ENCODE measurements at places on chromosomes 4 and X. TPM values are rescaled to one million over a fixed set of nuclear protein-coding genes. Genes with fewer than 3 reads are reported as not detected.

GRCh38 chr4:89196745-89197144 is 85.4 kb downstream of the TIGD2 start:
- no peak overlapping the region for H3K4me3 ChIP-seq
- H3K27me3 ChIP-seq: no peaks in the 10 kb centered on the region
- H3K36me3 ChIP-seq: no peaks in the 10 kb centered on the region
- DNase-seq: no peak

DNA sequence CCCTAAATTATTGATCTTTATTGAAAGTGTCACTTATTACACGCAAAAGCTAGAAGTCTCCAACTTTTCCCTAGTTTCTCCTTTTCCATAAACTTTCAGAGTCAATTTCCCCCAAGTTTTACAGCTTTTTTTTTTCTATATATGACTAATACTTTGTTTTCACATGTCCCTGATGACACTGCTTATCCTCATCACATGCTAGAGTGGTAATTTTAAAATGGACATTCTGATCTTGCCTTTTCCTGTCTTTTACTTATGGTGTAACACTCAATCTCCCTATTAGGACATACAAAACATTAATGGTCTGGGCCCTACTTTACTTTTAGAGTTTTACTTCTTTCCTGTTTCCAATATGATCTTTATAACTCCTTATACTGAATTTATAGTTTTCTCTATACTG is 112.6 kb downstream of the ANK2 start:
- H3K4me3 ChIP-seq: no peak overlapping the region
- peaks cover 16% of the 10 kb centered on the region for H3K4me1 ChIP-seq
- no peaks in the 10 kb centered on the region for H3K27me3 ChIP-seq
- no peaks in the 10 kb centered on the region for H3K36me3 ChIP-seq
- H3K27ac ChIP-seq: peak overlapping the region; percentile 58
- no peak for DNase-seq

GRCh38 chrX:12548746-12549145 is 242.5 kb upstream of the PRPS2 start:
- no peak for DNase-seq
- H3K27me3 ChIP-seq: no peaks in the 10 kb centered on the region
- no peaks in the 10 kb centered on the region for H3K36me3 ChIP-seq
- H3K4me3 ChIP-seq: no peak overlapping the region

GRCh38 chr4:20870436-20870835 is 170.2 kb downstream of the PACRGL start:
- no peaks in the 10 kb centered on the region for H3K4me1 ChIP-seq
- no peak for DNase-seq
- no peaks in the 10 kb centered on the region for H3K36me3 ChIP-seq
- no peak overlapping the region for H3K27ac ChIP-seq
- no peaks in the 10 kb centered on the region for H3K27me3 ChIP-seq

DNA sequence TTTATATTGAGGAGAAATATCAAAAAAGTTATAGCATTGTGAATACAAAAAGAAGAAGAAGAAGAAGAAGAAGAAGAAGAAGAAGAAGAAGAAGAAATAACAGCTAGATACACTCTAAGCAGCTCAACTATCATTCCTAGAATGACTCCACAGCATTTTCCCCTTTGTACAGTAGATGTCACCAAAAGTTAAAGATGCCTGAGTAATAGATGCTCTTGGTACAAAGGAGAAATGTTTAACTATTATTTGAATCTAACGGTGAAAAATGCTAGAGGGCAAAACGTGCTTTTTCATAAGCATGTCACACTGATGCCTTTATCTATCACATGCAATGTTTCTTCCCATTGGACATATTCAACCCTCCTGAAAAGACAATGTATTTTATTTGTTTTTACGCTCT is 178.4 kb upstream of the GPRIN3 start:
- no peaks in the 10 kb centered on the region for H3K4me1 ChIP-seq
- H3K27ac ChIP-seq: no peak overlapping the region
- H3K4me3 ChIP-seq: no peak overlapping the region
- no peaks in the 10 kb centered on the region for H3K27me3 ChIP-seq
- DNase-seq: no peak
- H3K36me3 ChIP-seq: no peaks in the 10 kb centered on the region

GRCh38 chr4:182829196-182829595 is 88.0 kb downstream of the DCTD start:
- no peak overlapping the region for H3K27ac ChIP-seq
- H3K4me3 ChIP-seq: no peak overlapping the region
- H3K36me3 ChIP-seq: no peaks in the 10 kb centered on the region
- no peaks in the 10 kb centered on the region for H3K4me1 ChIP-seq
- no peaks in the 10 kb centered on the region for H3K27me3 ChIP-seq
- no peak for DNase-seq

GRCh38 chr4:19187096-19187495 is 1064.6 kb upstream of the SLIT2 start:
- H3K4me3 ChIP-seq: no peak overlapping the region
- no peaks in the 10 kb centered on the region for H3K27me3 ChIP-seq
- H3K4me1 ChIP-seq: no peaks in the 10 kb centered on the region
- DNase-seq: no peak
- H3K36me3 ChIP-seq: no peaks in the 10 kb centered on the region
- no peak overlapping the region for H3K27ac ChIP-seq

DNA sequence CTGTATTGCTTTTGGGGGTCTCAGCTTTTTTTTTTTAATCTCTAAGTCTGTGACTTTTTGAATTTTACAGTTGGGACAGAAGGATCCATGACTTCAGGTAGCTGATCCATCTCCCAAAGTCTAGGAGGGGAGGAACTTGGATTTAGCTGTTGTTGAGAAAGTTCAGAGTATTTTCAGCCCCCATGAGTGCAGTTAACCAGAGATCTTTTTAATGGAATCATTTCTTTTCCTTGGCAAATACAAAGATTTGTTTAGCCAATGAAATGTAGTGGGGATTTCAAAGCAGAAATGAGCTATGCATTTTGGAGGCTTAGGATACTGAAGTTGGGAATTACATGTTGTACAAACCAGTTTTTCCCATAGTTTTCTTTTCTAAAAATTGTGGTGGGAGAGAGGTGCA is 18.1 kb downstream of the FNIP2 start:
- no peak overlapping the region for H3K4me3 ChIP-seq
- peak overlapping the region; percentile 70 for H3K27ac ChIP-seq
- no peaks in the 10 kb centered on the region for H3K36me3 ChIP-seq
- no peaks in the 10 kb centered on the region for H3K27me3 ChIP-seq
- peaks cover 64% of the 10 kb centered on the region for H3K4me1 ChIP-seq
- no peak for DNase-seq

Gene ERAS
- not detected for total RNA-seq

Gene MAGEA2B
- not detected for total RNA-seq

GRCh38 chr4:104752337-104752736 is 257.6 kb upstream of the CXXC4 start:
- no peaks in the 10 kb centered on the region for H3K27me3 ChIP-seq
- DNase-seq: no peak
- H3K4me1 ChIP-seq: no peaks in the 10 kb centered on the region
- H3K36me3 ChIP-seq: no peaks in the 10 kb centered on the region
- no peak overlapping the region for H3K4me3 ChIP-seq

DNA sequence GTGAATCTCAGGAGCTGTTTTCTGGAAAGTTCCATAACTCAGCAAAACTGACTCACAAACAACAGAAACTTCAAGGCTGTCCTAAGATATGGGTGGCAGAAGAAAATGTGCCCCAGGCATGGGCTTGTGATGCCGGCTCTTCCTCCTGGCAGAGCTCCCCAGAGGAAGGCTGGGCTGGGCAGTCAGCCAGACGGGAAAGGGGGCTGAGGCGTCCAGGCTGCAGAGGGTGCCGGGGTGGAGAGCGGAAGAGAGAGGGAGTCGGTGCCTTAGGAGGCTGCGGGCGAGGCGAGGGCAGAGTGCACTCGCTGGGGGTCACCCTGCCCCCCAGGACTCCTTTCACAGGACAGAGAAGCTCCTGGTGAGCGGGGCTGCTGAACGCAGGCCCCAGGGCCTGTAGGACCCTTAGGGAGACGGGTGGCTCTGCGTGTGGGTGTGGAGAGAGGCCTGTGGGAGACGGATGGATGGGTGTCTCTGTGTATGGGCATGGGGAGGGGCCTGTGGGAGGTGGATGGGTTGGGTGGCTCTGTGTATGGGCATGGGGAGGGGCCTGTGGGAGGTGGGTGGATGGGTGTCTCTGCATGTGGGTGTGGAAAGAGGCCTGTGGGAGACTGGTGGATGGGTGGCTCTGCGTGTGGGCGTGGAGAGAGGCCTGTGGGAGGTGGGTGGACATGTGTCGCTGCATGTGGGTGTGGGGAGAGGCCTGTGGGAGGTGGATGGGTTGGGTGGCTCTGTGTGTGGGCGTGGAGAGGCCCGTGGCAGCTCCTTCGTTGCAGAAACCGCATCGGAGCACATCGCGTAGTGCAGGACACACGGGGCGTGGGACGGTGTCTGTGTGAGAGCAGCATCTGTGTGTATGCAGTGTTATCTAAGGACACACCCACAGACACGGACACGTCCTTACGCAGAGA is 15.9 kb downstream of the PCGF3 start:
- no peak overlapping the region for H3K4me3 ChIP-seq
- H3K4me1 ChIP-seq: no peaks in the 10 kb centered on the region
- DNase-seq: no peak
- no peaks in the 10 kb centered on the region for H3K27me3 ChIP-seq
- no peak overlapping the region for H3K27ac ChIP-seq

DNA sequence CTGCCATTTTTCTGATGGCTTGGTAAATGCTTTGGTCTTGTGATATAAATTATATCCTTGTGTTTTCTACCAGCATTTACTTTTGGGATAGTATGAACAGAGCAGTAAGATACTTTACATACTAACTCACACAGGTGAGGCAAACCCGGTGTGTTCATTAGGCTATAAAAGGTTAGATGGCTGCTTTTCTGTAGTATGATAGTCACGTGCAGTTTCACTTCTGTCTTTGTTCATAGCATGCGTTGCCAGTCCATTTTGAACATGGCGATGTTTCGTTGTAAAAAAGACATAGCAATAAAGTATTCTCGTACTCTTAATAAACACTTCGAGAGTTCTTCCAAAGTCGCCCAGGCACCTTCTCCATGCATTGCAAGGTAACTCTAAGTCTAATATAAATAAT is 88.4 kb downstream of the KLHL8 start:
- H3K27me3 ChIP-seq: no peaks in the 10 kb centered on the region
- no peak overlapping the region for H3K4me3 ChIP-seq
- H3K4me1 ChIP-seq: peaks cover 9% of the 10 kb centered on the region
- H3K36me3 ChIP-seq: peaks cover 8% of the 10 kb centered on the region
- DNase-seq: no peak

Gene SPANXB1
- total RNA-seq: not detected

GRCh38 chr4:17064959-17065358 is 166.5 kb upstream of the LDB2 start:
- H3K4me3 ChIP-seq: no peak overlapping the region
- H3K4me1 ChIP-seq: no peaks in the 10 kb centered on the region
- H3K27me3 ChIP-seq: no peaks in the 10 kb centered on the region
- H3K36me3 ChIP-seq: no peaks in the 10 kb centered on the region
- no peak for DNase-seq

Gene EGFL6
- total RNA-seq: 0.09 TPM

DNA sequence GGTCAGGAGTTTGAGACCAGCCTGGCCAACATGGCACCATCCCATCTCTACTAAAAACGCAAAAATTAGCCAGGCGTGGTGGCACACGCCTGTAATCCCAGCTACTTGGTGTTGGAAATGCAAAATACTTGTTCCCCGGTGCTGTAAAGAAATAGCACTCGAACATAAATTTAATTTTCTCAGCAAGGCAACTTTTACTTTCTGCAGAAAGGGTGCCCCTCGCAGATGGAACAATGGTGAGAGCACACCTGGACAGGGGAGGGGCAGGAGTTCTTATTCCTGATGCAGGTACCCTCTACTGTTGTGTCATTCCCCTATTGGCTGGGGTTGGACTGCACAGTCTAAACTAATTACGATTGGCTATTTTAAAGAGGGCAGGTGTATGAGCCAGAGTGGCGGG is 139.7 kb downstream of the FHIP1A start:
- no peak for DNase-seq
- H3K36me3 ChIP-seq: no peaks in the 10 kb centered on the region
- H3K27ac ChIP-seq: no peak overlapping the region
- H3K4me3 ChIP-seq: no peak overlapping the region

DNA sequence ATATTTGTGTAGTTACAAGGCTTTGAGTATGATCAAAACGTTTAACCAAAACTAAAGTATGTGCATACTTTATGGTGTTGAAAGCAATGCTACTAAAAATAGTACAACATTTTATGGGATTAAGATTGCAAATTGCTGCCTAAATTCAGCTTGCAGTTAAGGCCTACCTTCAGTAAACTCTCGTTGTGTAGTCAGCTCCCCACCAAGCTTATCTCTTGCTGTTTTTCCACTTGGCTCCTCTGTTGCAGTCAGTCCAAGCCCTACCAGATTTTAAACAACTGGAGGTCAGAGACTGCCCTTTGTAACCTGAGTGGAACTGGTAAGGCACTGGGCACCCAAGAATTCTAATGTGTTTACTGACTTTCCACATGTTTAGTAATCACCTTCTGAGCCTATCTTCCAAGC is 25.7 kb downstream of the AFF1 start:
- no peak overlapping the region for H3K27ac ChIP-seq
- H3K27me3 ChIP-seq: no peaks in the 10 kb centered on the region
- H3K4me1 ChIP-seq: peaks cover 30% of the 10 kb centered on the region
- H3K4me3 ChIP-seq: no peak overlapping the region
- H3K36me3 ChIP-seq: no peaks in the 10 kb centered on the region
- no peak for DNase-seq

DNA sequence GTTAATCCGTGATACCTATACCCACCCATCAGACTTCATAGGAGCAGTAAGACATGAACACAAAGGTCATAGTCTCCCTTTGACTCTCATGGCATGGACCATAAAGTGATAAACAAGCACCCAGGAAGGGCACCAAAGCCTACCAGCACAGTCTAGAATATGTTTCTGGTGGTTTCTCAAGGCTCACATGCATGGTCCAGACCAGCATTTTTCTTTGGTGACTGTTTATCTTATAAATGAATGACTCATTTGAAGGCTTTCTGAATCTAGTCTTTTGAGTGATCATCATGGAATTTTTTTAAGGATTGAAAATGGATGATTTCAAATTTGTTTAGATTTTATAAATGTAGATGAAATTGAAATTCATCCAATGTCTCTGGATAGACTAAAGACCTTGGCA is 32.0 kb upstream of the AMELX start:
- no peaks in the 10 kb centered on the region for H3K27me3 ChIP-seq
- no peaks in the 10 kb centered on the region for H3K36me3 ChIP-seq
- DNase-seq: no peak
- H3K4me3 ChIP-seq: no peak overlapping the region
- H3K27ac ChIP-seq: no peak overlapping the region
- peaks cover 5% of the 10 kb centered on the region for H3K4me1 ChIP-seq

GRCh38 chr4:151857368-151857767 is 96.6 kb upstream of the GATB start:
- no peak overlapping the region for H3K4me3 ChIP-seq
- H3K27me3 ChIP-seq: no peaks in the 10 kb centered on the region
- H3K27ac ChIP-seq: no peak overlapping the region
- no peaks in the 10 kb centered on the region for H3K4me1 ChIP-seq

Gene GUCY1A1
- 13.4 TPM for total RNA-seq

DNA sequence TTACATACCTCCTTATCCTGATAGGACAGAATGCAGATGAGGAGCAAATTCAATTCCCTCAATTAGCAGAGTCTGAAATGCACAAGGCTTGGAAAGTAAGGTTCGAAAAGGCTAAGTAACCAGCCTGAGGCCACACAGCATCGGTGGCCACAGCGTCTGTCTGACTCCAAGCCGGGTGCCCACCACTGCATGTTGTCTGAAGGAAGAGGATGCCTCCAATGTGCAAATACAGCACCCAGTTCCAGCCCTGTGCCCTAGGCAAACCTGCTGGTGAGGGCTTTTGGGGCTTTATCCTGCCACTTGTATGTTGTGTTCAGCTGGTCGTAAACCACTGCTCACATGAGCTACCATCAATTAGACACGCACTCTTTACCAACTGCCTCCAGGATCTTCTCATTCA is 48.6 kb upstream of the PPP2R2C start:
- no peaks in the 10 kb centered on the region for H3K27me3 ChIP-seq
- H3K36me3 ChIP-seq: no peaks in the 10 kb centered on the region
- DNase-seq: no peak
